Activated CD4-positive, alpha-beta memory T cell treated with anti-CD3 and anti-CD28 coated beads for 36 hours (primary cell): ENCODE measurements at places on chromosomes 16 and 17. TPM values are rescaled to one million over a fixed set of nuclear protein-coding genes. Genes with fewer than 3 reads are reported as not detected.
A peak's percentile ranks its signal among the peaks of the same experiment; 100 is the strongest.

DNA sequence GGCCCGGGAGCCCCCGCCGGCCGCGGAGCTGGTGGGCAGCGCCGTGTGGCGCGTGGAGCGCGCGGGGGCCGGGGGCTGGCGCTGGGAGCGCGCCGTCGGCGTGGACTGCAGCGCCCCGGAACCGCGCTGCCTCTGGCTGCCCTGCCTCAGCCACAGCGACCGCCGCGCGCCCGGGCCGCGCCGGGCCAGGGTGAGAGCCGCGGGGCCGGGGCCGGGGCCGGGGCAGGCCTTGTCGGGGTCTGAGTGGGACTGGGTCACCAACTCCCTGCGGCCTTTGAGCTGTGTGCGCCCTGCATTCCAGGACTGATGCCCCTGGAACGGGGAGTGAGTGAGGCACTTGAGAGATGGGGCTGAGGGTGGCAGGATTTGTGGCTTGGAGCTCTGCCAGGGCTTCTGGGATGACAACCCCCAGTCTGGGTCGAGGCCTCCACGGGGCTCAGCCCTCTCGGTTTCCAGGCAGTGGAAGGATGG lies 25.7 kb downstream of the ARHGAP23 start:
- no peak overlapping the region for H3K27ac ChIP-seq
- H3K4me1 ChIP-seq: peaks cover 11% of the 10 kb centered on the region
- no peak overlapping the region for H3K4me3 ChIP-seq
- H3K27me3 ChIP-seq: peaks cover 33% of the 10 kb centered on the region

Gene ADAD2
- total RNA-seq: not detected

Gene TBX6
- 2.9 TPM for total RNA-seq

- H3K27ac ChIP-seq: peak overlapping the region; percentile 18
- no peak overlapping the region for H3K4me3 ChIP-seq
- no peaks in the 10 kb centered on the region for H3K27me3 ChIP-seq
- peak; percentile 73 for DNase-seq
- peaks cover 78% of the 10 kb centered on the region for H3K36me3 ChIP-seq
- H3K4me1 ChIP-seq: peaks cover 46% of the 10 kb centered on the region
Observed at GRCh38 chr17:42704837-42705494, 22.6 kb downstream of the CNTNAP1 start.

- no peak for DNase-seq
- no peak overlapping the region for H3K4me3 ChIP-seq
Observed at GRCh38 chr17:45111850-45112249, 20.5 kb downstream of the PLCD3 start.

DNA sequence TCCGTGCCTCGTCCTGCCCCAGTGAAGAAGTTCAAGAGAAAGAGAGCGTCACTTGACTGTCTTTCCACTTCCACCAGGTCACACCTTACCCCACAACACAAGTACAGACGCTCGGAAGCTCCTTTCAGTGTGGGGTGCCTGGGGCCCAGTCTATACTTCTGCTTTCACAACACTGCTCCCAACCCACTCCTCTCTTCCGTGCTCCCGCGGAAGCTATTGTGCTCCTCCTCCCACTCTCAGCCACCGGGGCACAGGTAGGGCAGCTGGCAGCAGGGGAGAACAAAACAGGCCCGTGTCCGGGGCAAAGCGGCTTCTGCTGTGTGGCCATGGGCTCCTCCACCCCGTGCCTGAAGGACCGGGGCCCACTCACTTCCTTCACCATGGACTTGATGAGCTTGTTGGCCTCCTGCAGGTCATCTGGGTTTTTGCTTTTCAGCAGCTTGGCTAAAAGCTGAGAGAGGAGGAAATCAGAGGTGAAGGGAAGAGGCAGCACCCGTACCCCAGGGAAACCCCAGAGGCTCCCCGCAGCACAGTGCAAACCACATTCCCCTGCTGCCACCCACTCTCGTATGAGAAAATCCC lies 18.9 kb downstream of the GGA3 start:
- DNase-seq: peak; percentile 70
- H3K36me3 ChIP-seq: peaks cover 69% of the 10 kb centered on the region
- H3K4me3 ChIP-seq: peak overlapping the region; percentile 45
- H3K27ac ChIP-seq: peak overlapping the region; percentile 87

DNA sequence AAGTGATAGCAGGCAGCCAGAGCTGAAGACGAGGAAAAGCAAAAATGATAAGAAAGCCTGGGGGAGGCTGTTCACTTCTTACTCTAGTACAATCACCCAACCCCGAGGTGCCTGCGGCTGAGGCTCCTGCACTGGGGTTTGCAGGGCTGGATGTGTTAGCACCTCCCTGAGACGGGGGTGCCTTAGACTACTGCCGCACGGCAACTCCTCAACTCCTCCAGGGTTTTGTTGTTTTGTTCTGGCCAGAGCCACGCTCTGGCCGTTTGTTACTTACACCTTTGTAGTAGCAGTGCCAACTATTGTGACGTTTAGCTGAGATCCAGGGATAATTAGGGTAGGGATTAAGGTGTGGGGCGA lies 51.5 kb downstream of the LDHD start:
- H3K4me1 ChIP-seq: peaks cover 25% of the 10 kb centered on the region
- H3K4me3 ChIP-seq: no peak overlapping the region
- H3K27ac ChIP-seq: no peak overlapping the region
- H3K36me3 ChIP-seq: no peaks in the 10 kb centered on the region
- H3K27me3 ChIP-seq: no peaks in the 10 kb centered on the region

Gene TBC1D3I
- total RNA-seq: 0.14 TPM
